ENCODE measurements at places on chromosomes 16 and 17.
A peak's percentile ranks its signal among the peaks of the same experiment; 100 is the strongest.

DNA sequence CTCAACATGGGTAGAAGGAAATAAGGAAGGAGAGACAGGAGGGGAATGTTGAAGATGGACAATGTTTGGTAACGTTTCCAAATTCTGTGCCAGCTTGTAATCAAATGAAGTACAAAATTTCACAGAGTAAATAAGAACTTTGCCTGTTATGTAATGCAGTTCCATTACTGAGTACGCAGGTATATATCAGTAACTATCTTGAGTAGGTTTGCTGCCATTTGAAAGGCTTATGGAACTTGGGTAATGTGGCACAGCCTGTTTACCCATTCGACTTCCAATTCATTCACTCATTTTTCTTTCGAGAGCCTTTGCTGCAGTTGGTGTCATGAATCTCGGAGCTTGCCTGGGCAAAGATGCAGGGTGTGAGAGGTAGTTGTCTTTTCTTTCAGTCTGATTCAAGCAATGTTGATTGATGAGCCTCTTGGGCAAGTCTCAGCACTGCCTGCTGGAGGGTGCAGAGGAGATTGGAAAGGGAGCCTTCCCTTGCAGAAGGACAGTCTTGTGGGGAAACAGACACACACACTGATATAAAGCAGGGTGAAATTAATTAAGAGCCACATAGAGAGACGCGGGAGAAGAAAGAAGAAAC is 53.4 kb downstream of the ZNF18 start:
- no peak for DNase-seq

GRCh38 chr16:77227745-77228144 is 28.5 kb downstream of the SYCE1L start:
- no peak for DNase-seq

- DNase-seq, result no peak
Observed at GRCh38 chr17:70716551-70716950, 547.2 kb downstream of the KCNJ2 start.

DNA sequence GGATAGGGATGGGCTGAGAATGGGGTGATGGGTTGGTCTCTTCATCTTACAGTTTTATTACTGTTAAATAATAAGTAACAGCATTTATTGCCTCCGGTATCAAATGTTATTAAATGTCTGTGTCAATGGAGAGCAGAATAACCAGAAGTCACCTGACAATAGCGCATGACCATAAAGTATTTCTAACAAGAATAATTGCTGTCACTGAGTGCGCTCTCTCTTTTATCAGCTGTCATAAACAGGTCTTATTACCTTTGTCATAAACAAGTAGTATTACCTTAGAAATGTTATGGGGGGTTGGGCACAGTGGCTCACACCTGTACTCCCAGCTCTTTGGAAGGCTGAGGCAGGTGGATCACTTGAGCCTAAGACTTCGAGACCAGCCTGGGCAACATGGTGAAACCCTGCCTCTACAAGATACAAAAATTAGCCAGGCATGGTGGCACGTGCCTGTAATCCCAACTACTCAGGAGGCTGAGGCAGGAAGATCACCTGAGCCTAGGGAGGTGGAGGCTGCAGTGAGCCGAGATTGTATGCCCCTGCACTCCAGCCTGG is 120.6 kb downstream of the MAP2K6 start:
- no peak for DNase-seq

GRCh38 chr16:50548125-50548908 is at the start of gene NKD1:
NKD1 (plus strand) TSS chr16:50548396; CDS start chr16:50548554, 158 bp downstream.
- DNase-seq, result peak; percentile 33

- DNase-seq, result no peak
Observed at GRCh38 chr16:28180655-28181460, 30.9 kb downstream of the XPO6 start.

DNA sequence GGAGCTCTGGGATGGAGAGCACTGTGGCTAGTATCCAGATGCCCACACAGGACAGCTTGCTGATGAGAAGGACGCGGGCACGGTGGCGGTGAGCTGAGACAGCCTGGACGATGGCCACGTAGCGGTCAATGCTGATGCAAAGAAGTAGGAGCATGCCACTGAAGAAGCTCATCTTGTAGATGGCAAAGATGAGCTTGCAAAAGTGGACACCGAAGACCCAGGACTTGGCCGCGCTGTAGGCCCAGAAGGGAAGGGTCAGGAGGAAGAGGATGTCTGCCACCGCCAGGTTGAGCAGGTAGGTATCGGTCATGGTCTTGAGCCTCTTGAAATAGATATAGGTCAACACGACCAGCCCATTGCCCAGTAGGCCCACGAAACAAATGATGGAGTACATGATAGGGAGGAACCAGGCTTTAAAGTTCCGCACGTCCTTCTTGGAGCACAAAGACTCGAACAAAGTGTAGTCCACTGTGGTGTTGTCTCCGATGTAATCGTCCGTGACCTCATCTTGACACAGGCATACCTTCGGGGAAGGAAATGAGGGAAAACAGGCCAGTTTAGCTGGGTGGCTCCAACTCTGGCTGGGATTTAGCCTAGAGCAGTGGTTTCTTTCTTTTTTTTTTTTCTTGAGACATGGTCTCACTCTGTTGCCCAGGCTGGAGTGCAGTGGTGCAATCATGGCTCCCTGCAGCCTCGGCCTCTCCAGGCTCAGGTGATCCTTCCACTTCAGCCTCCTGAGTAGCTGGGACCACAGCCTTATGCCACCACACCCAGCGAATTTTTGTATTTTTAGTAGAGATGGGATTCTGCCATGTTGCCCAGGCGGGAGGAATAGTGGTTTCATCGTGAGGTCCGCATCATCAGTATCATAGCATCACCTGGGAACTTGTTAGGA is 9.7 kb downstream of the CCR7 start:
- no peak for DNase-seq

- no peak for DNase-seq
Observed at GRCh38 chr17:43554857-43555256, 8.7 kb upstream of the ETV4 start.

GRCh38 chr17:76556765-76557367 is 17.0 kb downstream of the PRCD start:
- DNase-seq, result no peak

All from posterior cingulate gyrus (tissue), 11 donors.